Cardiac septum (tissue), 1 donor: ENCODE measurements at places on chromosomes 3 and 15. TPM values are rescaled to one million over a fixed set of nuclear protein-coding genes. Genes with fewer than 3 reads are reported as not detected.

CGNL1 gene
- total RNA-seq = 19.6 TPM

DNA sequence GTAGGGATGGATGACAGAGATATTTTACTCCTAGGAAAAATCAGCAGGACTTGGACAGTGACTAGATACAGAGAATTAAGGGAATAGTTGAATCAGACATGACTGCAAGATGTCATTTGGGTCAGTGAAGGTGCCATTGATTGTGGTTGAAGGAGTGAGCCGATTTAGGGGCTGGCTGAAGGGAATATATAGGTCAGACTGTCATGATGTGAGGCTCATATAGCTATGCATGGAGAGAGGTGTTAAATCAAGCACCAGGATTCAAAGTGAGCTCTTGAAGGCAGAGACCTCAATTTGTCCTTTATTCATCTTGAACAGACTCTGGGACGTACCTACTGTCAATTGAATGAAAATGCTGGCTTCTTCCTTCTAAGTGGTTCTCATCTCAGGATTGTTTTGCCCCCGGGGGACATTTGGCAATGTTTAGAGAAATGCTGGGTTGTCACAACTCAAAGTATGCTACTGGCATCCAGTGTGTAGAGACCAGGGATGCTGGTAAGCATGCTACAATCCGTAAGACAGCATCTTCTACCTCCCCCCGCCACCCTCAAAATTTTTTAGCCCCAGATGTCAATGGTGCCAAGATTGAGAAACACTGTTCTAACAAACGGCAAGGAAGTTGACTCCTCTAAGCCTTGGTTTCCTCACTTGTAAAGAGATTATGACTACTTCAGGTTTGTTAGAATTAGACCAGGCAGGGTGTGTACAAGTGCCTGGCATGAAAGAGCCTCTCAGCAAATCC, 7.8 kb downstream of the ATP2C1 start:
- no peak for DNase-seq

- no peak for DNase-seq
Observed at GRCh38 chr3:184491867-184492615, 69.5 kb upstream of the EPHB3 start.

DNA sequence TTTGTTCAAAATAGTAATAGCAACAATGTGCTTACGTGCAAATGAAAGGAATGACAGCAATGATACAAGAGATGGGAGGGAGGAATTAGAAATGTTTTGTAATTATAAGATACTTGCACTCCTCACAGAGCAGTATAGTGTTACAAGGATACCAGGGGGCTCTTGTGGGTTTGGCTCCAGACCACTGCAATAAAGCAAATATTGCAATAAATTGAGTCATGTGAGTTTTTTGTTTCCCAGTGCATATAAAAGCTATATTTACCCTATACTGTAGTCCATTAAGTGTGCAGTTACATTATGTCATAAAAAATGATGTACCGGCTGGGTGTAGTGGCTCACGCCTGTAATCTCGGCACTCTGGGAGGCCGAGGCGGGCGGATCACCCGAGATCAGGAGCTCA, 864.3 kb downstream of the NSUN3 start:
- DNase-seq = no peak
